Activated CD8-positive, alpha-beta memory T cell treated with anti-CD3 and anti-CD28 coated beads, Interleukin-2, amount 10 ng/mL, durations not matched to agents 7 days and 5 days (primary cell): ENCODE measurements at places on chromosomes 7 and 10. TPM values are rescaled to one million over a fixed set of nuclear protein-coding genes. Genes with fewer than 3 reads are reported as not detected.

DNA sequence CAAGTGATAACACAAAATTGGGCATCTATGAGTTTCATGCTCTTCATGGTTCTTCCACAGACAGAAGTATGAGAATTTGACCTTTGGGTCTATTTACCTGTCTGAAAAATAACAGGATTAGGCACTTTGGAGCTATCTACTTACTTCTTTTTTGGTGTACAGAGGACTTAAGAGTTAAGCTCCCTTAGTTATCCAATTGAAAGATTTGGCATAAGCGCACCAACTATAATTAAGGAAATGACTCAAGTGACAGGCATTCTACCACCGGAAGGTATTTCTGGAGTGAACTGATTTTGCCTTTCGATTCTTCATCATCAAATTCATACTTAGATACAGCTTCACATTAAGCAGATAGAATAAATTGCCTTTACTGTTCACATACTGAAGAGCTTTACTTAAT lies 43.9 kb downstream of the IFIT5 start:
- DNase-seq, result no peak

The WEE2 gene
- not detected for total RNA-seq

The OPN4 gene
- not detected for total RNA-seq

GRCh38 chr7:33418251-33418701 lies 288.9 kb downstream of the BBS9 start:
- DNase-seq, result no peak

GRCh38 chr7:121278120-121279021 lies 50.4 kb upstream of the WNT16 start:
- no peak for DNase-seq

- DNase-seq, result no peak
Observed at GRCh38 chr7:118590107-118590506, 365.6 kb downstream of the ANKRD7 start.

The DRGX gene
- not detected for total RNA-seq

DNA sequence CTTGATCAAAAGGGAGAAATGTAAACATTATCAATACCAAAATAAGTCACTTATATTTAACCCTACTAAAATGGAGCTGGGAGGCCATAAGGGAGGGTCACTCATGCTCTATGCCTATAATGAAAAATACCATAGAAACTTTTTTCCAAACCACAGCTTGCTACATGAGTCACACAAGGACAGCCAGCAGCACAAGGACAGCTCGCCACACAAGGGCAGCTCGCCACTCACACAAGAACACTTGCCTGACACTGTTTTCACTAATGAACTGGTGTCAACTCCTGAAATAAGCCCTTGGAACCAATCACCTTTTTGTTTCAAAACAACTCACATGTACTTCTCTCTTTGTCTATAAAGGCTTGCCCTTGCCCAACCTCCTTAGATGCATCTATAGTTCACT lies 43.3 kb downstream of the FRMPD2 start:
- peak; percentile 18 for DNase-seq

The ADAM22 gene
- total RNA-seq, result 5.8 TPM

- DNase-seq, result no peak
Observed at GRCh38 chr7:5414916-5415315, 8.7 kb downstream of the TNRC18 start.

DNA sequence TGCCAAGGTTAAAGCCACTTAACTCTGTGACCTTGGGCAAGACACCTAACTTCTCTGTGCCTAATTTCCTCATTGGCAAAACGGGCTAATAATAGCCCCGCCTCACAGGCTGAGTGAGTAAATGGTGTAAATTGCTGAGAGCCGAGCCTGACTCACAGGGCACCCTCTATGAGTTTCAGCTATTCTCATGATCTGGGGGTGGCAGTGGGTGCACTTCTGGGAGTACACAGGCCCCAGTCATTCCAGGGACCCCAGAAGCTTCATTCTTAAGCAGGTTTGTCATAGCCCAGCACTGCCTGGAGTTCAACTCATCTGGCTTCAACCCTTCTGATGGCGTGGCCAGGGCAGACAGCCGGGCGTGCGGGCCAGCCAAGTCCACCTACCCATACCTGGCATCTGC lies 137.2 kb downstream of the GRID1 start:
- DNase-seq, result no peak

DNA sequence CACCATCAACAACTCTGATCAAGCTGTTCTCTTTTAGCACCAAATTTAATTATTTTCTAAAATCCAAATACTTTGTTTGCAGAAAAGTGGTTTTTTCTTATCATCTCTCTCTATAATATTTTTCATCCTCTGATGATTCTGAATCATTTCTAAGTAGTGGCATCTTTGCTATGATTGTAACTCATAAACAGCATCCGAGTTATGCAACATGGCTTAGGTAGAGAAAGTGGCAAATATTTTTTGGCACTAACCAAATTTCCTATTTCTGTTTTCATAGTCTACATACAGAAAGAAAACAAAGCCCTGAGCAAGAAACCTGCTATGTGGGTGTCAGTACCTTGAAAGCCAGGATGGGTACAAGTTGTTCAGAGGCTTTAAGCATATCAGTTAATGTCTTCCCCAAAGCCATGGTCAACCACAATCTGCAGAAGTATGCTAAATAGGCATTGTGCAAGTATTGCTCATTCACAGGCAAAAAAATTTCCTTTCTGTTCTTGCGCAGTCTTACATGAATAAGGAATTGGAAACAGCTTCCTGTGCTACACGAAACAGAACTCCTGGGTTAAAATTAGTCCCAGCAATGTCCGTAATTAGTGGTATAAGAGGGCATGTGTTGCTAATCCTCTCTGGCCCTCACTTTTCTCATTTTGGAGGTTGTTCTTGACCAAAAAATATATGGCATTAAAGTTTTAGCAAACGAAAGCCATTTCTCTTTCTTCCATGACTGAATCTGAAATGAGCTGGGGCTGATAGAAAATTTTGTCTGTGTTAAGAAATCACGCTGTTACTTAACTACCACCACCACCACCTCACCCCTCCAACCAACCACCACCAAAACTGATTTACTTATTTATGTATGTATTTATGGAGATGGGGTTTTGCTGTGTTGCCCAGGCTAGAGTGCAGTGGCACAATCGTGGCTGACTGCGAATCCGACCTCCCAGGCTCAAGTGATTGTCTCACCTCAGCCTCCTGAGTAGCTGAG lies 325.6 kb upstream of the MAGI2 start:
- DNase-seq, result no peak

DNA sequence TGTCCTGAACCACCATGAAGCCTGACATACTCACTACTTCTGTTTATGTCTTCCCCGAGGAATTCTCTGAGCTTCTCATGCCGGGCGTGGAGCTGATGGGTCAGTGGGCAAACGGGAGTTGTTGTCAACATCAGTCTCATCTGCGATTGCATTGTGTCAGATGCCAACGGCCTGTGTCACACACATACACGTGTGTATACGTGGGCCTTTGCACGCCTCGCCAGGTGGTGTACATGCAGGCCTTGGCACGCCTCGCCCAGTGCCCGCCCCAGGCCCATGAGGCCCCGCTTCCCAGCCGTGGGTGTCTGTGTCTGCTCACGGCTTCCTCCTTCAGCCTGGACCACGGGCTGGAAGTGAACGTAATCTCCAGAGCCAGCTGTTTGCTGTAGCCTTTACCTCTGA lies 7.5 kb upstream of the CSGALNACT2 start:
- peak; percentile 36 for DNase-seq

The AKR1C4 gene
- total RNA-seq, result not detected

GRCh38 chr7:155987681-155988235 lies 175.5 kb upstream of the SHH start:
- peak; percentile 25 for DNase-seq

DNA sequence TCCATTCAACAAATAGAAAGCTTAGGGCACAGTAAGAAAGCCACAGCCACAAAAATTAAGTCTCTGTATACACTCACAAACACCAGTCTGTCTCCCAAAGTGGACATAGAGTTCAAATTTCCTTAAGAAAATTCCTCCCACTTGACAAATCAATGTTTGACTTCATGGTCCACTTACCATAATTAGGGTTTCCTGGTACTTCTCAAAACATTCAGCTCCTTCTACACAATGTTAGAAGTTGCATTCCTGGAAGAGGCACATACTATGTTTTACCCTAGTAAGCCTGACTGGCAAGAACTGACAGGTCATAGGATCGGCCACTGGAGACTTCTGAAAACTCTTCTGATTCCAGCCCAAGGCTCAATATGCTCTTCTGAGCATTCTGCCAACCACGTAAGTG lies 70.5 kb downstream of the CPXM2 start:
- no peak for DNase-seq

GRCh38 chr7:68955656-68956055 lies 642.6 kb upstream of the AUTS2 start:
- no peak for DNase-seq

The TCERG1L gene
- total RNA-seq, result 0.20 TPM

The GSDME gene
- total RNA-seq, result 0.96 TPM

- peak; percentile 28 for DNase-seq
Observed at GRCh38 chr7:128113839-128114238, 82.6 kb upstream of the LRRC4 start.

- no peak for DNase-seq
Observed at GRCh38 chr7:82319674-82320118, 123.9 kb downstream of the CACNA2D1 start.

GRCh38 chr10:8312781-8313180 lies 258.3 kb downstream of the GATA3 start:
- no peak for DNase-seq

DNA sequence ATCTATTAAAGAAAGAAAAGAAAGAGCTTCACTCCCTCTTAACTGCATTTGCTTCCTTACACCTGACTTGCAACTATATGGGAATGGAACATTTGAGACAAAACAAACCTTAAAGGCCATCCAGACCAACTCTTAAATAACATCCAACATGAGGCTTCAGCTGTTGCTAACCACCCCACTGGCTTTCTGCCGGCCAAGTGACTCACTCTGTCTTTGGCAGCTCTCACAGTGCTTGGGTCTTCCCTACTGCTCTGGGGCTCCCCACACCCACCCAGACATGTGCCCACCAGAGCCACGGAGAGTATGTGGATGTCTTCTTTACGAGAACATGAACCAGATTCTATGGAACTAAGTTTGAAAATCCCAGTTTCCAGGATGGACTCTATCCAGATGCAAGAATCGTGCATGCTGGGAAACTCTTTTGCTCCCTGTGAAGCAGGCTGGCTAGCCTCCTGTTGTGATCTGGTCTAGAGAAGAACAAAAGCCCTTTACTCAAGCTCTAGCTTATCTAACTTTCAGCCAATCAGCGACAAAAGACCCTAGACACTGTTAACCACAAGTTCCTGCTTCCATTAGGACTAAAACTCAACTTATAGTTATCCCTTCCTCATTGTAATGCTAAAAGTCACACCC lies 245.7 kb downstream of the TCERG1L start:
- no peak for DNase-seq

GRCh38 chr10:62618054-62618453 lies 186.5 kb upstream of the ADO start:
- no peak for DNase-seq

The AKR1E2 gene
- total RNA-seq, result 2.5 TPM

- DNase-seq, result no peak
Observed at GRCh38 chr7:22166928-22167327, 190.0 kb downstream of the RAPGEF5 start.

- DNase-seq, result peak; percentile 80
Observed at GRCh38 chr10:14571866-14572507, 202.7 kb downstream of the FAM107B start.

The XRCC2 gene
- 20.6 TPM for total RNA-seq

The NME8 gene
- total RNA-seq, result not detected

DNA sequence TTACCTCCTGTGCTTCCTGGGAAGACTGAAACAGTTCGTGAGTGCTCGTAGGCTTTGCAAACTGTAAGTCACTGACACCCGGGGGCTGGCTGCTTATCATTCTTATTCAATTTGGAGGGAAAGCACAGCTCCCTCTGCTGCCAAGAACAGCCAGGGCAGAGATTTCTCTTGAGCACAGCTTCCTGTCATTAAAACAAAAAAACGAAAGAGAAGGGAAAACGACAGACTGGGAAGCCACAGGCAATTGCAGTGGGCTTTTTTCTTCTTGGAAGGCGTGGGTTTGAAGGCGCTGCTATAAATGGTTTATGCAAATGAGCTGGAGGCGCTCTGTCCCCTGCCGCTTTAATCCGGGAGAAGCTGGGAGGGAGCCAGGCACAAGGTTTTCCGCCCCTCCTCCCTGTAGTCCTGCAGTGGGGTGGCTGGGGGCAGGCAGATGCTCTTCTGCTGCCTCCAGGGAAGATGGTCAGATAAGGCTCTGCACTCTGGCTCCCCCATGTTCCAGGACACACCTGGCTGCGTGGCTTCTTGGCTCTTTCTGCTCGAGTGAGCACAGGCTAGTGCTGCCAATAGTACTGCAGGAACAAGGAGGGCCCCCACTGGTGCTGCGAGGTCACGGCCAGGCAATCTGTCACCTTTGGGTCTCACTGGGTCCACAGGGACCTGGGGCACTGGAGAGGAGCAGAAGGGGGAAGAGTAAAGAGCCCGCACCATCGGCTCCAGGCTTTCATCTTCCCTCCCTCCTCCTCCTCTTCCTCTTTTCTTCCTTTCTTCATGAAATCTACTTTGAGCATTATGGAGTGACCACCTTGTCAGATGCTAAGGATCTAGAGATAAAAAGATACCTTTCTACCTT lies 49.5 kb downstream of the NEURL1 start:
- DNase-seq, result peak; percentile 62

The SFMBT2 gene
- 69.0 TPM for total RNA-seq

The TMEM229A gene
- total RNA-seq, result not detected

The MARVELD1 gene
- 3.0 TPM for total RNA-seq

DNA sequence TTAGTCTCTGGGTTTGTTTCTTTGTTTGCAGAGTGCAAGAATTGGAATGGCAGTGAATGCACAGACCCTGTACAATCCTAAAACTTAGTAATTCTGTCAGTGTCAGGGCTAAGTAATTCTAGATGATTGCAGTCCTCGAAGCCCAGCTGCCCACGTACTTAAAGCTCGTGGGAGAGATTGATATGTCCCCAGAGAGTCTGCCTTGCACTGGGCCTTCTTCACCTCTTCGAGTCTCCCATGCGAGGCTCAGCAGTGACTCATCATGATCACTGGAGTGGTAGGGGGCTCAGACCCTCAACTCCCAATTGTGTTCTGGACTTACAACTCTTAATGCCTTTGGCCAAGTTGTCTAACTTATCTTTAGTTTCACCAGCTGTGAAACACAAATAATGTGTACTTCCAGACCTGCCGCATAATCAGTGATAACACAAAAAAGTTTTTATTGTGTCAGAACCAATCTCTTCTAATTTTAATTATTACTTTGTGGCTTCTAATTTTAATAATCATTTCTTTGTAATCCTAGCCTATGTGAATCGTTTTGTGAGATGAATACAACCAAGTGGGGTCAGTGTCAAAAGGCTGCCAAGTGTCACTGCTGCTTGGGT lies 345.6 kb upstream of the LRGUK start:
- no peak for DNase-seq

The CPXM2 gene
- not detected for total RNA-seq
